ENCODE measurements at places on chromosomes 2 and 18. TPM values are rescaled to one million over a fixed set of nuclear protein-coding genes. Genes with fewer than 3 reads are reported as not detected.
A peak's percentile ranks its signal among the peaks of the same experiment; 100 is the strongest.

DNA sequence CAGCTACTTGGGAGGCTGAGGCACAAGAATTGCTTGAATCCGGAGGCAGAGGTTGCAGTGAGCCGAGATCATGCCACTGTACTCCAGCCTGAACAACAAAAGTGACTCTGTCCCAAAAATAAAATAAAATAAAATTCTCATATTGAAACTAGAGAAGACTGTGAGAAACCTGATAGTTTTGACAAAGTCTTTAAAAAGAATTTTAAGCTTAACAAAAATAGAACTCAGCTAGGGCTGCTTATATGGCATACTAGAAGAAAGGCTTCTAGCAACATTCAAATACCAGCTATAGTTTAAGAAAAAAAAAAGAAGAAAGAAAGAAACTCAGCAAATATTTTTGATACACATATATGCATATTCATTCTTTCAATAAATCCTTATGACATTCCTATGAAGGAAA lies 13.6 kb downstream of the HADHA start:
- DNase-seq: no peak

The CXCR1 gene
- total RNA-seq: 10.4 TPM

- no peak for DNase-seq
Measured at GRCh38 chr18:77360315-77361190, 110.9 kb downstream of the GALR1 start.

DNA sequence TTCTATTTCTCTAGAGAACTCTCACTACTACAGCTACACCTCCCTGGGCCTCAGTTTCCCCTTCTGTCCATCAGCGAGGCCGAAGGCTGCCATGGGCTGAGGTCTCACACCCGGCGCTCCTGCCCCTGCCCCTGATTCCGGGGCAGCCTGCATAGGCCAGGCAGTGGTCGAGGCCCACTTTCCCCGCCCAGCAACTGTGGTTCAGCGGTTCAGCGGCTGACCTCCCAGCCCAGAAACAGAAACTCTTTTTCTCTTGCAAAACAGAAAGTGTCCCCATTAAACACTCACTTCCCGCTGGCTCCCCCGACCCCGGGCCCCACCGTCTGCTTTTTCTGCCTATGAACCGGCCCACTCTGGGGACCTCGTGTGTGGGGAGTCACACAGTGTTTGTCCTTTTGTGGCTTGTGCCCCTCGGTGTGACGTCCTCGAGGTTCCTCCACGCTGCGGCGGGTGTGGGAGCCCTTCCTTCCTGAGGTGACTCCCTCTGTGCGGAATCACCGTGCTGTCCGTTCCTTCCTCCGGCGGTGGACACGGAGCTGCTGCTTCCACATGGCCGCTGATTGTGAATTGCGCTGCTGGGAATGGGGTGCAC lies 16.0 kb downstream of the PDCD1 start:
- peak; percentile 75 for DNase-seq

DNA sequence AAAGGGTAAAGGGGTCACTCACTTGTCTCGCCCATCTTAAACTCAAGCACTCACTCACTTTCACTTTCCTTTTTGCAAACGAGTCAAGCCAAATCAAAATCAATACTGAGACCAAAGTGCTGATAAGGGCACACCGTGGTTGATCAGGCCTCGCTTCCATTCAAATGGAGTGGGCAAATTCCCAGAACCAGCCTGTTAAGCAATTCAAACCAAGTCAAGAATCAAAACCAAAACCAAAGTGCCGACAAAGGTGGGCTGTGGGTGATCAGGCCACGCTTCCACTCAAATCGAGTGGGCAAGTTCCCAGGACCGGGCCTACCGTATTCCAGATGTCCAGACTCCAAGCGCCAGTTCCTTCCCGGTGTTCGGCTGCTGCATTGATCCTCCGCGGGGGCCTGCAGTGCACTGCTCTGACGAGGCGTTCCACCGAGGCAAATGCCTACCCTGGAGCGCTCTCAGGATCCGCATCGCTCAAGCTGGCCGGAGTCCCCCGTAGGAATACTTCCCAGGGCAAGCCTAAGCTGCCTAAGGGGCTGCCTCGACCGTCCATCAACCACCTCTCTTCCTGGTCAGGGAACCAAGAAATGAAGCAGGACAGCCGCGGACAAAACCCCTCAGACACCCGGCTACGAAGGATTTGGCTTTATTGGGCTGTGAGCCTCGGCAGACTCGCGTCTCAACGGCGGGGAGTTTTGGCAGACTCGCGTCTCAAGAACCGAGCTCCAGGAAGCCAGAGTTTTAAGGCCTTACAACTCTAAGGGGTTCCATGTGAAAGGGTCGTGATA lies 89.9 kb upstream of the SLC1A4 start:
- no peak for DNase-seq

- DNase-seq: no peak
Measured at GRCh38 chr2:20440001-20440560, 6.8 kb upstream of the RHOB start.

The EVX2 gene
- not detected for total RNA-seq

The RELCH gene
- total RNA-seq: 29.9 TPM

The PAX8 gene
- total RNA-seq: 1.2 TPM

The ATIC gene
- total RNA-seq: 65.5 TPM

GRCh38 chr2:82596581-82596980 lies 1862.5 kb downstream of the SUCLG1 start:
- no peak for DNase-seq

- no peak for DNase-seq
Measured at GRCh38 chr2:184610891-184611290, 12.6 kb downstream of the ZNF804A start.

The AQP12A gene
- not detected for total RNA-seq

The C18orf54 gene
- total RNA-seq: 3.9 TPM

GRCh38 chr2:218961229-218961628 lies 1.8 kb downstream of the CDK5R2 start:
- no peak for DNase-seq

The MREG gene
- 12.7 TPM for total RNA-seq

The SPTBN1 gene
- total RNA-seq: 601 TPM

The FOXD4L1 gene
- total RNA-seq: 0.62 TPM

- no peak for DNase-seq
Measured at GRCh38 chr2:238593678-238594077, 167.0 kb downstream of the ASB1 start.

GRCh38 chr2:236345081-236345714 lies 81.0 kb upstream of the ASB18 start:
- no peak for DNase-seq

The CTAGE1 gene
- total RNA-seq: not detected

The MC4R gene
- 0.35 TPM for total RNA-seq

The TMBIM1 gene
- total RNA-seq: 300 TPM

The SNTG2 gene
- total RNA-seq: 1.4 TPM

DNA sequence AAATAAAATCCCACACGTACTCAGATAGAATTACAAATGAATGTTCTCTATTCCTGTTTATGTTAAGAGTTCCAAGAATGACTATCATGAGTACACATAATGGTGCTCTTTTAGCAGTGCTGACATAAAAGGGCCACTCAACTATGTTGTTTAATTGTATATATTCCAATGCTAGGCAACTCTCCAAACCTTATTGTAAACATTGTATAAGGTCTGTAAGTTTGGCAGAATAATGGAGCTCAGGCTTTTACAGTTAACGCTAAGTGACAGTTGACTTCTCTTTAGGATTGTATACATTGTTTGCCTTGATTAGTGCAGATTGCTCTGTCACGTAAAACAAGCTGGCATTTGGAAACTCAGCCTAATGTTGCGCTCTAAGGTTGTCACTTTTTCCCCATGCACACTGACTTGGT lies 20.8 kb downstream of the RBMS1 start:
- no peak for DNase-seq

GRCh38 chr2:20496076-20496872 lies 49.4 kb downstream of the RHOB start:
- DNase-seq: no peak

DNA sequence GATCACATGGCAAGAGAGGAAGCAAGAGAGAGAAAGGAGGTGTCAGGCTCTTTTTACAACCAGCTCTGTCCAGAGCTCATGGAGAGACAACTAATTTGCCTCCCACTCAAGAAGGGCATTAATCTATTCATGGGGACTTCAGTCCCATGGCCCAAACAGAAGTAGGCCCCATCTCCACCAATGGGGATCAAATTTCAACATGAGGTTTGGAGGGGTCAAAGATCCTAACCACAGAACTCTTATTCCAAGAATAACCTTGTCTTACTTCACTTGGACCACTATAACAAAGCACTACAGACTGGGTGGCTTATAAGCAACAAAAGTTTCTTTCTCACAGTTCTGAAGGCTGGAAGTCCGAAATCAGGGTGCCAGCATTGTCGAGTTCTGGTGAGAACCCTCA lies 31.8 kb downstream of the GRB14 start:
- no peak for DNase-seq

- DNase-seq: no peak
Measured at GRCh38 chr2:124335058-124335457, 310.0 kb downstream of the CNTNAP5 start.

GRCh38 chr2:216059233-216059834 lies 22.3 kb downstream of the PECR start:
- no peak for DNase-seq

DNA sequence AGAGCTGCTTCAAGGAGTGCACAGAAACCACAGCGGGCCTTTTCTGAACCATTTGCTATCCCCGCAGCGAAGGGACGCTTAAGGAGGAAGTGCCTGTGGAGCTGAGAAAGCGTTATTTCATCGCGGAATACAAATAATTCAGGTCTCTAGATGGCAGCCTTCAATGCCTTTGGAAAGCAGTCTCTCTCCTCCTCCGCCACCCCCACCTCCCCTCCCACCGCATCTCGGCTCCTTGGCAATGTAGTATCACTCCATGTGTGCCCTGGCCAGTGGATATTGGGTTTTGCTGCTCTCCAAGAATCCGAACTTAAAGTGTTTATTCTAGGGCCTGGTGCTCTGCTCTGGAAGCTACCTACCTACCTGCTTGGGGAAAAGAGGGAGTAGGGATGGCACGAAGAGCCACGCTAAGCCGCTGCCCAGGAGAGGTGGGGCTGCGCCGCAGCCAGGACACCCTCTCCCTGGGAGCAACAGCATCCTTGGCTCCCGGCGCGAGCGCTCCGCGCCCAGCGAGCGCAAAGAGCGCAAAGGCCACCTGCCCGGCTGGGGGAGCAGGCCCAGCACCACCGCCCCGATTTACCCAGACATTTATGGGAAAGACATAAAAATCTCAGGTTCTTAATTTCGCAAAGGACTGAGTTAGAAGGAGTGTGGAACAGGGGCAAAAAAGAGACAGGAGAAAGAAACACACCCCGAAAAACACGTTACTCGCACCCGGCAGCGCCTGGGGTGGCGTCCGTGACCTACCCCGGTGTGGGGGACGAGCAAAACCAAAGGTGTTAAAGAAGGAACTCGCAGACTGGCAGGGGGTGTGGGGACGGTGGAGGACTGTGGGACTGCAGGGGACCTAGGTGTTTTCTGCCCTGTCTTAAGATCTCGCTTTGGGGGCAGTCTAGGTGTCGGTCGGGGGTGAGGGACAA lies 1.0 kb downstream of the SPHKAP start:
- DNase-seq: no peak

- no peak for DNase-seq
Measured at GRCh38 chr2:62339413-62339812, 143.5 kb downstream of the B3GNT2 start.

DNA sequence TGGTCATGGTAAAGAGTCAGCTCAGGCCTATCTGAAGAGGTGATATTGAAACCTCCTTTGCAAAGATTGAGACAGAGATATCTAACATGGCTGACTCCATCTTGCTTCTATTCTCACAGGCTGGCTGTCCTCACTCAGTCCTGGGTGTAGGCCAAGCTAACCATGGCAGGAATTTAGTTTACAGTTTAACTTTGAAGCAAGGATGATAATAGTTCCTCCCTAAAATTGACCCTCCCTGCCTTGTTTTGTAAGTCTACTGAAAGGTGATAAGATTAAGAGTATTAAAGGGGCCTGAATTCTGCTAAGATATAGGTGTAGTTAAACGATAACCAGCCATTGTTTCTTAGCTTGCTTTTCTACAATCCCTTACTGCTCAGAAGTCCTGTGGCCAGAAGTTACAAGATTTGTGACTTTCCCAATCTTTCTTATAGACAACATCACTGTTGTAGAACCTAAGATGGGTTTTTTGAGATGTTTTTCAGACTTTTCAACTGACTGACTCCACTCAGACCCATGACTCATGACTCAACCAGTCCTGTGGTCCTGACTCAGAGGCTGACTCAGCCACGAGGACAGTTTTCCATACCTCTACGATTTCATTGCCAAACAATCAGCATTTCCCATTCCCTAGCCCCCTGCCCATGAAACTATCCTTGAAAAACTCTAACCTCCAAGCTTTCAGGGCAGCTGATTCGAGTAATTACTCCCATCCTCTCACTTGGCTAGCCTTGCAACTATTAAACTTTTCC lies 195.7 kb upstream of the SESTD1 start:
- DNase-seq: no peak

- no peak for DNase-seq
Measured at GRCh38 chr2:236782938-236783337, 213.3 kb downstream of the ACKR3 start.

The TEKT4 gene
- total RNA-seq: 3.4 TPM

- no peak for DNase-seq
Measured at GRCh38 chr2:67684991-67685390, 287.9 kb downstream of the ETAA1 start.

DNA sequence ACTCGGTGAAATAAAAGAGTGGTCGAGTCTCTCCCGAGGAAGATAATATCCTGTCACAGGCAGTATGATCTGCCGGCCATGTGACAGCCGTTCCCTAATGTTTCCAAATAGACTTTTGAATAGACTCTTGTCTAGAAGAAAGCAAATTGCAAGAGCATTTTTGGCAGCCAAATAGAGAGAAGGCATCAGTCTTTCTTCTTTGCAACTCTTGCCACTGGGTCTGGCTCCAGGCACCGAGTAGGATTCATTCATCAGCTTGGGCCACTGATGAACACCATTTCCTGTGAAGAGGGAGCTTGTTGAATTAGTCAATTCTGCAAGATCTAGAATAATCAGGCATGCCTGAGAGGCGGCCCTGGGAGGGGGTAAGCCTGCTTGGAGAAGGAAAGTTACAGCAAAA lies 165.6 kb downstream of the KLHL29 start:
- no peak for DNase-seq

GRCh38 chr2:145753041-145753608 lies 1233.2 kb upstream of the ZEB2 start:
- no peak for DNase-seq

The KCNE4 gene
- 1.2 TPM for total RNA-seq

The ALPP gene
- total RNA-seq: 6.0 TPM

DNA sequence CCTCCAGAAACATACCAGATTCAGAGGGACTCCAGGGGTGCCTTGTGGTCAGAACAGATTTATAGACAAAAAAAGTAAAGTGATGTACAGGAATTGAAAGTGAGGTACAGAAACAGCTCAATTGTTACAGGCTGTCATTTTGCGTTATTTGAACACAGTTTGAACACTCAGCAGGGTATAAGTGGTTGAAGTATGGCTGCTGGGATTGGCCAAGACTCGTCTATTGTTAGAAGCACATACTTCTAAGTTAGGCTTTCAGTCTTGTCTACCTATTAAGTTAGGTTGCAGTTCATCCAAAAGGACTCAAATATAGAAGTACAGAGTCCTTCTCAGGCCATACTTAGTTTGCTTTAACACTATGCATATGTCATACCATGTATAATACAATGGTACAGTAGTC lies 21.0 kb upstream of the GRB14 start:
- DNase-seq: no peak

- no peak for DNase-seq
Measured at GRCh38 chr2:186716899-186717298, 23.0 kb downstream of the FAM171B start.

- DNase-seq: no peak
Measured at GRCh38 chr2:47728551-47728950, 54.4 kb upstream of the MSH6 start.

The LIMS3 gene
- 2.4 TPM for total RNA-seq
